ENCODE measurements at places on chromosomes 1 and 21.
A peak's percentile ranks its signal among the peaks of the same experiment; 100 is the strongest.

- peak; percentile 95 for DNase-seq
These were observed 19.1 kb downstream of the RUNX3 start for GRCh38 chr1:24910751-24911650.

DNA sequence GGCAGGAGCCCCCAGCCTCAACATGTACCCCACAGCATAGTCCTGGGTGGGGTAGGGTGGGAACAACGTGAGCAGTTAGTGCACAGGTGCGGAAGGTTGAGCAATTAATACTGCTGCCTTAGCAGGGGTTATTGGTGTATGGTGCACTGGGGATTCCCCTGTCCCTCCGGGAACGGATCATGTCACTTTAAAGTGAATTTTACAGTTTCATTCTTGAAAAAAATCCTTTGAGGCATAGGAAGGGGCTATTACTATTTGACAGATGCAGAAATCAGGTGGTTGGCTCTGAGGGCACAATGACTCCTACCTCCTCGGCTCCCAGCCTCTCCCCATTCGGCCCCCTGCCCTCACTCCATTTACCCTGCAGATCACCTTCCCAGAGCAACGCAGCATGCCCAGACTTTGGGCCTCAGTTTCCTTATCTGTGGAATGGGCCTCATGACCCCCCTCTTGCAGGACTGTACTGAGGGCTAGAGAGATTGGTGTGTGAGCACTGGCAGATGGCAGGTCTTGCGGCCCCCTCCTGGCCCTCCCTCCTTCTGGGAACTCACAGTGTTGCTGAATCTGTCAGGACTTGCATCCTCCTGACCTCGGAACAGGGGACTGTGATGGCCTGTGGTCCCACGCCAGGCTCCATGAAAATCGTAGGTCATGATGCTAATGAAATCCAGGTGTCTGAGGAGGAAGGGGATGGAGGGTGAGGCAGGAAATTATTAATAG lies 5.1 kb upstream of the MYBPH start:
- DNase-seq: no peak

GRCh38 chr1:204941421-204942338 lies 71.0 kb downstream of the NFASC start:
- peak; percentile 72 for DNase-seq

GRCh38 chr1:9652379-9653209 lies 1.1 kb downstream of the PIK3CD start:
- peak; percentile 84 for DNase-seq

DNA sequence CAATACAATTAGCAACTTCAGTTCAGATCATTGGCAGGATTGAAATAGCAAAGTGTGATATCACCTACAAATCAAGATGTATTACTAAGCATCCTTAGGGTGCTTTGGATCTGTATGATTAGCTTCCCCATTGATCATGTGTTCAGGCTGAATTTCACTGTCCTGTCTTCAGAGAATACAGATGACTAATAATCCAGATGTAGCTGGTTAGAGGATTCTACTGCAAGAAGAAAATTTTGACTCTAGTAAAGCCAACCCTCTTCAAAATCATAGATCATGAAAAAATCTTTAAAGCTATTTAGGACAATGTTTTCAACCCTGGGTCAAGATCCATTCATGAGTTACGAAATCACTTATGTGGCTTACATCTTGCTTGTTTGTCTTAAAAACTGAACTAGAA lies 184.4 kb downstream of the PTGER3 start:
- DNase-seq: no peak

DNA sequence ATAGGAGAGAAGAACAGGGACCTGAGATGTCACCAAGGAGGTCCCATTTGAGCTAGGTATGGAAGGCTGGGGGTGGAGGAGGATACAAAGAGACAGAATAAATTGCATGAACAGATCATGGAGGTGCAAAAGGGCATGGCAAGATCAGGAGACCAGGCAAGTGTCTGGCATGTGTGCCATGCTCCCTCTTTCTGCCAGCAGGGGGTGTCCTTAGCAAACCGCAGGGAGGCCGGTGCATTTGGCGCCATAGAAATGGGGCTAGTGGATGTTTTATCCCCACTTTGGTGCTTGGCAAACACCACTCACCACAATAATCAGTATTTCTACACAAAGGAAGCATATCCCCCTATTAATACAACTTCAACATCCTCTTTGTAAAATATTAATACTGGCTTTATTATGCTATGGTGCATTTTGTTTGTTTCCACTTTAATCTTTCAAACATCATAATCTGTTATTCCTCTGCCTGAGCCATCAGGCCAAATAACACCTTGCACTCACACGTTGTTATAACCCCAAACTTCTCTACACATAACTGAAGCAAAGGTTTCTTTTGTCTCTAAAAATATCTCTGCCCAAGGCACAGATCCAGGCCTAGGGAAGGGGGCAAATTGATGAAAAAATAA lies 25.9 kb downstream of the S100A6 start:
- DNase-seq: peak; percentile 81

DNA sequence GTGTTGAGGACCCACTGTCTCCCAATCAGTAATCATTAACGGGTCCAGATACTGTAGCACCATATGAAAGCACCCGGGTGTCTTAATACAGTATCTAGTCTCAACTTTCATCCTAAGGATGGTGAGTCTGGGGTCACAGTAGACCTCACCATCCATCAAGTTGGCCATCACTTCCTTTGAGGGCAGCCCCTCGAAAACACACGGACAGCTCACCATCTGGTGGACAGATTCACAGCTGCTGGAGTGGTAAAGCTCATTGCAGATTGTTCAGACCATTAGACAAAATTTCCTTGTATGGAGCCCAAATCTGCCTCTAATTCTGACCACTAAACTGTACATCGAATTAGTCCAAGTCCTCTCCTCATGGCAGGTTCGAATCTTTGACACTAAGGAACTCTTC lies 123.1 kb downstream of the PGBD5 start:
- no peak for DNase-seq

DNA sequence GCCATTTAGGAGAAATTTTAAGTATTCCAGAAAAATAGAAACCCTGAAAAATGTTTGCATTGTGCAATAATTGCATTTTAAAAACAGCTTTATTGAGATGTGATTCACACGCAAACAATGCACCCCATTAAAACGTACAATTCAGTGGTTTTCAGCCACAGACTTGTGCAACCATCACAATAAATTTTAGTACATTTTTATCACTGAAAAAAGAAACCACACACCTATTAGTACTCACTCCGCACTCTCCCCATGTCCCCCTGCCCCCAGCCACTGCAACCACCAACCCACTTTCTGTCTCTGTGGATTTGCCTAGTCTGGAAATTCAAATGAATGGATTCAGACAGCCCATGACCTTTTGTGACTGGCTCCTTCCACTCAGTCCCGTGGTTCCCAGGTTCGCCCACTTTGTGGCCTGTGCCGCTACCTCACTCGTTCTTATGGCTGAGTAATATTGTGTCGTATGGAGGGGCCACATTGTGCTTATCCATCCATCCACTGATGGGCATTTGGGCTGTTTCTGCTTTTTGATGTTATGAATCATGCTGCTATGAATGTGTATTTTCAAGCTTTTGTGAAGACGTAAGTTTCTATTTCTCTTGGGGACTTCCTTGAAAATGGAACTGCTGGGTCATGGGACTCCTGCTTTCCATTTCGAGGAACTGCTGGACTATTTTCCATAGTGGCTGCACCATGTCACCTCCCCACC lies 147.7 kb upstream of the ARHGEF16 start:
- DNase-seq: no peak

GRCh38 chr1:70809069-70809468 lies 238.5 kb downstream of the PTGER3 start:
- DNase-seq: no peak

GRCh38 chr1:205994346-205994745 lies 8.8 kb downstream of the RAB7B start:
- DNase-seq: no peak

- DNase-seq: no peak
These were observed 26.9 kb upstream of the DDR2 start for GRCh38 chr1:162605225-162605927.

- peak; percentile 83 for DNase-seq
These were observed 5.0 kb downstream of the SRARP start for GRCh38 chr1:16009030-16009460.

- no peak for DNase-seq
These were observed 12.6 kb downstream of the LRRC8D start for GRCh38 chr1:89833183-89834082.

GRCh38 chr1:207944571-207944970 lies 33.6 kb upstream of the CD34 start:
- DNase-seq: no peak

DNA sequence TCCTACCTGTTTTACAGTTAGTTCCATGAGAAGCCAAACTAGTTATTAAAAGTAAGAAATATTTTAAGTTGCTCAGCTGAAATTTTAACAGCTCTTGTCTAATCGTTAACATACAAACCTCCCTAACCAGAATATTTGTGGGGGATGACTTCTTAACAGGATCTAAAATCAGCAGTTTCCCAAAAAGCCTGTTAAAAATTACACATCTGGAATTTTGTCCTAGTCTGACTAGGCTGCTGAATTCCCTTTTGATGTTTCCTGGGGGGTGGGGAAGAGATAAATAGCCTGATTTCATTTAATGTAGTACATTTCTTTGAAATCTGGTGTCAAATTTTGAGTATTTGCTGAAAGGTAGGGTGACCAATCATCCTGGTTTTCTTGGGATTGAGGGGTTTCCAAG lies 78.8 kb upstream of the ARHGAP29 start:
- DNase-seq: no peak

DNA sequence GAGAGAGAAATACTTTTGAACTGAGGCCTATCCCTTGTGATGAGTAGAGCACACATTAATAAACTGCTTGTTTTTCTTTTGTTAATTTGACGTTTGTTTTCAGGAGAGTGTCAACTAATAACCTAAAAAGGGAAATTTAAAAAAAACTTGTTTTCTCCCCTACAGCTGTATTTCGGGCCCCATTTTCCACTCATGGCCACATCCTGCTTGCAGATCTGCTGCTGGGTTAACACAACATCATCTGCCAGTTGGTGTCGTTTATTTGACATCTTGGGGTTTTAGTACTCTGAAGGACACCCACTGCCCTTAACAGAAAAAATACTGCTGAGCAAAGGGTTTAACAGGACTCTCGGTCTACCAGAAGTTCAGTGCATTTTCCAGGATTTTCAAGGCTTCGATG lies 848 bp upstream of the PYHIN1 start:
- peak; percentile 87 for DNase-seq

DNA sequence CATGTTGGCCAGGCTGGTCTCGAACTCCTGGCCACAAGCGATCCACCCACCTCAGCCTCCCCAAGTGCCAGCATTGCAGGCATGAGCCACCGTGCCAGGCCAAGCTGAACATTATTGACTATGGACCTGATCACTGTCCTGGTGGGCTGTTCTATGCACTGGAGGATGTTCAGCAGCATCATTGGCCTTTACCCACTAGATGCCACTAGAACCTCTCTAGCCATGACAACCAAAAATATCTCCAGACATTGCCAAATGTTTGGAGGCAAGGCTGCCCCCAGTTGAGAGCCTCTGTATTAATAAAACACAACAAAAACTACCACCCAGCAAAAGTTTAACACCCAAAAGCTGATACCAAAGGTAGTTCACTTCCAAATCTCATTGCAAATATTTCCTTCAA lies 110.8 kb upstream of the SOD1 start:
- DNase-seq: no peak

DNA sequence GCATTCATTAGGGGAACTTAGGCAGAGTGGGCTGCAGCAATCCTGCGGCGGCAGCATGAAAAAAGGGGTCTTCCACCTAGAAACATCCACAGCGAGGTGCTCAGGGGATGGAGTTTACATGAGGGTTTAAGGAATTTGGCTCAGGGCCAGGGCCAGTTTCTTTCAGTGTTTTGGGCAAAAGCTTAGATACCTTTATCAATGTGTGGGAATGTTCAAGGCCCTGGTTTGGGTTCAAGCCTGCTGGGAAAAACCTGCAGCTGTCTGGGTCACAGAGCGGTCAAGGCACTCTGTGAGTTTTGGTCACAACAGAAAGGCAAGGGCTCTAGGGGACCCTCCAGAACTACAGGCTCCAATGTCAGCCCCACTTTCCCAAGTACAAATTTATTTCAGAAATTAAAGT lies 230.3 kb downstream of the DISC1 start:
- DNase-seq: no peak

DNA sequence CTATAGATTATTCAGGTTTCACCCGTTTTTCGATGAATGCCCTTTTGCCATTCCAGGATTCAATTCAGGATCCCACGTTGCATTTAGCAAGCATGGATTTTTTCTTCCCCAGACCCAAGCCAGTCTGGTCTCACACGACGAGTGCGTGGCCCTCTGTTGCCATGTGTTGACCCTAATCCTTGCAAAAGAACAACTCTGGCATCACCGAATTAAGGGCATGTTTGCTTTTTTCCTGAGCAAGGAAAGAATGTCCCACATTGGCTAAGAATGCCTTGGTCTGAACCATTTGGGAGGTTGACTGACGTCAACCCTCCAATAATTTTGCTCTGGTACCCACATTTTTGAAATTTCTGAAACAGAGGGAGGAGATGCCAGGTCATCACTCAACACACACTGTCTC lies 153.0 kb upstream of the WNT4 start:
- DNase-seq: peak; percentile 14

GRCh38 chr1:210418863-210419650 lies 90.4 kb downstream of the HHAT start:
- no peak for DNase-seq

DNA sequence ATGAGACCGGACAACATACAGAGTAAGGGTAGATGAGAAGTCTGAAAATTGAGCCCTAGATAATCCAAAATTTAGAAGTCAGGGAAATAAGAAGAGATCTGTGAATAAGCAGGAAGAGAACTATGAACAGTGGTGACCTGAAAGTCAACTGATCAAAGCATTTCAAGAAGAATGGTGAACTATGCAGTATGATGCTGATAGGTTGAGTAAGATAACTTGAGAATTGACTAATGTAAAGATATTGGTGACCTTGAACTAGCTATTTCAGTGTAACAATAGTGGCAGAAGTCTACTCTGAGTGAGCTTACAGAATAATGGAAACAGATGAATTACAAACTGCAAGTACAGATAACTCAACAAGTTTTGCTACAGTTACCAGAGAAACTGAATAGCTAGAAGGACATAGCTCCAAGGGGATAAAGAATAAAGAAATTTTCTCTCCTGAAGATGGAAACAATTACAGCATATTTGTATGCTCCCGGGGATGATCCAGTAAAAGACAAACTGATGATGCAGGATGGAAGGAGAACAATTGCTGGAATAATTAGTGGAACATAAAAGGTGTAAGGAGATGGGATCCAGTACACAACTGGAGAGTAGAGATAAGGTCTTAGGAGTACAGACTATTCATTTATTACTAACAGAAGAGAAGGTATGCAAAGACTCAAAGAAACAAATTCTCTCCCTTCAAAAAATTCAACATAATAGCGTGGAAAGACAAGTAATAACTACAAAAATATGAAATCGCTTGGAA lies 10.9 kb downstream of the NRDC start:
- no peak for DNase-seq

DNA sequence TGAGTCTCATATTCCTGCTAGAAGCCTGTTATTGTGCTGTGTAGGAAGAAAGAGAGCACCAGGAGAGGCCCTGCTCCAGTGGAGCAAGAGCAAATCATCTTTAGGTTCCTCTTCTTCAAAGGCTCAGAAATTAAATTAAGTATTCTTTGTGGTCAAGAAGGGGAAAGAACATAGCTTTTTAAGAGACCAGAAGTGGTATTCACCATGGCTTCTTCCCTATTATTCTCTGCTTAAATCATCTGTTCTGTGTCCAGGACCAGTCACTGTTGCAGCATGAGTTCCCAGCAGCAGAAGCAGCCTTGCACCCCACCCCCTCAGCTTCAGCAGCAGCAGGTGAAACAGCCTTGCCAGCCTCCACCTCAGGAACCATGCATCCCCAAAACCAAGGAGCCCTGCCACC lies 1.1 kb downstream of the SPRR1B start:
- no peak for DNase-seq

Measured in activated CD8-positive, alpha-beta memory T cell treated with anti-CD3 and anti-CD28 coated beads, Interleukin-2, amount 10 ng/mL, durations not matched to agents 7 days and 5 days (primary cell).